RWPE1 (cell line): ENCODE measurements at places on chromosomes 7 and 10.

GRCh38 chr10:100743626-100744135 is 1.7 kb upstream of the PAX2 start:
- peak; percentile 54 for DNase-seq

- DNase-seq, result no peak
These were observed 51.5 kb downstream of the MAD1L1 start for GRCh38 chr7:2181077-2181854.

GRCh38 chr7:152351168-152351567 is 84.6 kb downstream of the KMT2C start:
- no peak for DNase-seq

DNA sequence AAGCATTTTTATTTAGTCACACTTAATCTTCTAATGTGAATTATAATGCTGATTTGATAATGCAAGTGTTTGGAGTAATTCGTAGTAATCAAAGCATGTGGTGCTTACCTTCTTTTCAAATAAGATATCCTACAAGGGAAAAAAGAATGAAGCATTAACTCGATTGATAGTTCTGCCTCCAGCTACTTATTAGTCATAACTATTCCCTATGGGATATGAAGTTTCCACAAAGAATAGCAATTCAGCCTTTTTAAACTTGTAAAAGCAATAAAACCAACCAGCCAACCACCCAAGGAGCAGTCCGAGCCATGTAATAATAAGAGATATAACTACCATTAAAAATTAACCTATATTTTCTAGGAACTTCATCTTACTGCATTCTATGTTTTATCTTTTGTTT is 11.6 kb downstream of the COL28A1 start:
- DNase-seq, result no peak

- no peak for DNase-seq
These were observed 22.9 kb downstream of the IKZF1 start for GRCh38 chr7:50327443-50327842.

GRCh38 chr7:32943252-32944030 is 13.8 kb upstream of the FKBP9 start:
- DNase-seq, result no peak

- DNase-seq, result peak; percentile 56
These were observed 119.0 kb upstream of the CACUL1 start for GRCh38 chr10:118873738-118874105.

GRCh38 chr10:124683814-124684213 is 60.4 kb downstream of the FAM53B start:
- DNase-seq, result no peak

DNA sequence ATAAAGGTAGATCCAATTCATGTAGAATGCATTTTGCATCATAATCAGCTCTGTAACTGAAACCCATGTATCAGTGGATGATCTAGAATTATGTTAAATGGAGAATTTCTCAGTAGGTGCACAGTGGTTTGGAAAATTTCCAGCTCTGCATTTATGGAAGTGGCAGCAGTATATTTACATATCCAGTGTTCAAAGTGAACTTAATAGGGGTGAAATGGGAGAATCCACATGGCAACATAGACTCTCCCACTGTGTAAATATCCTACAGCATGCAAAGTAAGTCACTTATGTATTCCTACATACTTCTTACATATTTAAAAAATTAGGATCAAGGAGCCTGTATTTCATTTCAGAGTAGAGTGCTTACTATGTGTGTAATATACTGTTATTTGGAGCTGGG is 35.3 kb downstream of the CDC14C start:
- no peak for DNase-seq

GRCh38 chr10:113853578-113854012 is 287 bp downstream of the DCLRE1A start:
- no peak for DNase-seq

GRCh38 chr7:101588131-101588935 is 40.8 kb downstream of the MYL10 start:
- DNase-seq, result no peak

DNA sequence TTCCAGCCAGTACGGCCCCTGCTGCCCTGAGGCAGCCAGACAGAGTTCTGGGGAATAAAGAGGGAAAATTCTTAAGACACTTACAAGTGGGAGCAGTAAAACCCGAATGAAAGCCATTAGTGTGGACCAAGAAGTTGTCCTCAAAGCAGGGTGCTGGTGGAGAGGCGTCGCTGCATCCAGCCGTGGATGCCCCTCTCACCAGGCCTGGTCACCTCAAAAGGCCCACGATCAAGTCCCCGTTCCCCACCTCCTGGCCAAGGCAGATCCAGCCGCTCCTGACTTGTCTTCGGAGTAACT is 656 bp downstream of the VSTM4 start:
- DNase-seq, result no peak

- peak; percentile 14 for DNase-seq
These were observed 11.6 kb downstream of the ZDHHC6 start for GRCh38 chr10:112434988-112435619.

DNA sequence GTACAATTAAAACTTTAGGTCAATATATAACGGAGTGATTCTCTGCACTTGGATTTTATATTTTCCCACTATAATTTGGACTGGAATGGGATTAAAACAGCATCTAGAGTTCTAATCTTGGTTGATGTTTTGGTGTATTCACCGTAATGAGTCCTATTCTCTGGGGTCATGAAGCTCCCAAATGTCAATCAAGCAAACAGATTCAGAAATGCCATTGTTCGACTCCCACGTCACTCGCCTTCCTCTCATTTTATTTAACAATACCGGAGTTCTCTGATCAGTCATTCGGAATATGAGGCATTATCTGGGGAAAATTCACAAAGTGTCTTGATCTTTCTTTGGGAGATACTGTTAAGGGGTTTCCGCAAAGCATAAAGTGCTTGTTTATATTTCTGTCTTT is 26.5 kb downstream of the SKIDA1 start:
- no peak for DNase-seq

DNA sequence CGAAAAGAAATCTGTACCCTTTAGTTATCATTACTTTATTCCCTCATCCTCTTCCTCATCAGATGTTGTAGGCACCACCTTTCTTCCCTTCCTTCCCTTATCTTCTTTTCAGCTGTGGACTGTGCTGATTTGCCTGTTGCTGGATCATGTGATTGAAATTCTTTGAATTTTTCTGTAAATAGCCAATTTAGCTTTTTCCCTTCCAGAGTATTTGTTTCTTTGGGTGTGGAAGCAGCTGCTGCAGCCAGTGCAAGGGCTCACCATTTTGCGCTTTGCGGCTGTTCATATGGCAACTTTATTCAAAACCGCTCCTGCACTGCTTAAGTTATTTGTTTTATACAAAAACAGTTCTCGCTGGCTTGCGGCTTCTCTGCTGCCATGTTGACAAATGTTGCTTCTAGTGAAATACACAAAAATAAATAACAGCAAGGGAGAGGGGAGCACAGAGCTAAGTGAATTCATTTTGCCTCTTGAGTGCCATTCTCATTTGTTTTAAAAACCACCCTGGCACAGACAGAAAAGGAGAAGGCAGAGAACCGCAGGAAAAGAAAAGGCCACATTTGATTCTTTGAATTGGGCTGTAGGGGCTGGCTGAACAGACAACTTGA is 151.2 kb downstream of the AUTS2 start:
- no peak for DNase-seq

- DNase-seq, result no peak
These were observed 35.5 kb upstream of the WAPL start for GRCh38 chr10:86556933-86557649.

DNA sequence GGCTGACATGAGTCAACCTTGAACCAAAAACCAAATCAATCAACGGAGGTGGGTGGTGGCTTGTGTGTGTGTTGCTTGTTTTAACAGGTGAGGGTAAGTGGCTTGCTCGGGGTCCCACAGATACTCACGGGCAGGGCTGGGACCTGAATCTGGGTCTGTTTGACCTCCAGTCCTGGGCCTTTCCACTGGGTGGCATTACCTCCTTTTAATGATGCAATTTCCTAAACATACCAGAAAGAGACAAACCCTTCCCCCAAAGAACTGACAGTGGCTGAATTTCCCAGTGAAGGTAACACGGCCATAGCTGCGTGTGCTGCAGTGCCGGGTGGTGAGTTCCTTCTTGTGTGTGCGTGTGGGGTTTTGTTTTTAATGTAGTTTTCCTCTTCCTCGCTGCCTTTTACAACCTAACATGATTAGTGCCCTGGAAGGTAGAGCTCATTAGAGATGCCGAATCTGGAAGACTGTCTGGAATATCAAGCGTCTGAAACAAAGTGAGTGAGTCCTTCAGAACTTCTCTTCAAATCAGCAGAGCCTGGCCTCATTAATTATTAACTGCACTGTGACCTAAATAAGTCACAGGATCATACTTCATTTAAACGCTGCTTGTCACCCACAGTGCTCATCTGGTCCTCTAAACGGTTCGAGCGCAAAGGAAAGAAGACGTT is 166.1 kb upstream of the TCERG1L start:
- peak; percentile 17 for DNase-seq

GRCh38 chr10:111199587-111199986 is 122.8 kb downstream of the ADRA2A start:
- DNase-seq, result no peak

GRCh38 chr10:127996586-127996985 is 89.7 kb downstream of the PTPRE start:
- no peak for DNase-seq

DNA sequence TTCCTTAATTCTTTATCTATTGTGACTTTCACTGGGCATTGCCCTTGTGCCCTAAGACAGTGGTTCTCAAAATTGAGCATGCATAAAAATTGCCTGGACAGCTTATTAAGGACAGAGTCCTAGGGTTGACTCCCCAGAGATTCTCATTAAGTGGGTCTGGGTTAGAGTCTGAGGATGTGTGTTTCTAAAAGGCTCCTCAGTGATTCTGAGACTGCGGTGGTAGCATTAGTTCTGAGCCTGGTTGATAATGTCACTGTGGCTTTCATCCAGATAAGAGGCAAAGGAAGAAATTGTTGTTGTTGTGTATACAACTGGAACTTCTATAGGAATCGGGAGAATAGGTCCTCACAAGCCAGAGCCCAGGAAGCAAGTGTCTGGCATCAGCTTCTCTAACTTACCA is 1.3 kb downstream of the IFIT2 start:
- DNase-seq, result no peak

DNA sequence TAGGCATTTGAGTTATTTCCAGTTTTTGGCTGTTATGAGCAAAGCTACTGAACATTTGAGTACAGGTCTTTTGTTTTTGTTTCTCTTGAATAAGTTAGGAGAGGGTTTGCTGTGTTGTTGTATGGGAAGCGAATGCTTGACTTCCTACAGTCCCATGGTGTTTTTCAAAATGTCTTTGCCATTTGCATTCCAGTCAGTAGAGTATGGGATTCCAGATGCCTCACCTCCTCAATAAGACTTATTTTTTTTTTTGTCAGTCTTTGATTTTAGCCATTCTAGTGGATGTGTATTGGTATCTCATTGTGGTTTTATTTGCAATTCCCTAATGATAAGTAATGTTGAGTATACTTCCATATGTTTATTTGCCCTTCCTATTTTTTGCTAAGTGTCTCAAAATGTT is 19.4 kb downstream of the CDK13 start:
- no peak for DNase-seq

DNA sequence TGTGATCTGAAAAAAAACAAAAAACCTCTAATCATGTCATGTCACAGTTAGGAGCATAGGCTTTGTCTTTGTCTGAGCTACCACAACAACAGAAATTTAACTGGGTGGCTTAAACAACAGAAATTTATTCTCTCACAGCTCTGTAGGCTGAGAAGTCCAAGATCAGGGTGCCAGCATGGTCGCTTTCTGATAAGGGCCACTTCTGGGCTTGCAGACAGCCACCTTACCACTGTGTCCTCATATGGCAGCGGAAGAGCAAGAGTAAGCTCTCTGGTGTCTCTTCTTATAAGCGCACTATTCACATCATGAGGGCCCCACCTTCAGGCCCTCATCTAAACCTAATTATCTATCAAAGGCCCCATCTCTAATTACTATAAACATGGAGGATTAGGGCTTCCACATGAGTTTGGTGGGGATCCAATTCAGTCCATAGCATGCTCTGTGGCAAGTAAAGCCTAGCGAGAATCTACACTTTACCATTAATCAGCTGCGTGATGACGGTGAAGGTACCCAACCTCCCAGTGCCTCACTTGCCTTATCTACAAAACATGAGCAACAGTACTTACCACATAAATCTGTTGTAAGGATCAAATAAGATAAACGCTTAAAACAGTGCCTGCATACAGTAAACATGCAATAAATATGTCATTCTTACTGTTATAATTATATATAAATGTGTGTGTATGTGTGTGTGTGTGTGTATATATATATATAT is 17.3 kb downstream of the ZNF438 start:
- no peak for DNase-seq

DNA sequence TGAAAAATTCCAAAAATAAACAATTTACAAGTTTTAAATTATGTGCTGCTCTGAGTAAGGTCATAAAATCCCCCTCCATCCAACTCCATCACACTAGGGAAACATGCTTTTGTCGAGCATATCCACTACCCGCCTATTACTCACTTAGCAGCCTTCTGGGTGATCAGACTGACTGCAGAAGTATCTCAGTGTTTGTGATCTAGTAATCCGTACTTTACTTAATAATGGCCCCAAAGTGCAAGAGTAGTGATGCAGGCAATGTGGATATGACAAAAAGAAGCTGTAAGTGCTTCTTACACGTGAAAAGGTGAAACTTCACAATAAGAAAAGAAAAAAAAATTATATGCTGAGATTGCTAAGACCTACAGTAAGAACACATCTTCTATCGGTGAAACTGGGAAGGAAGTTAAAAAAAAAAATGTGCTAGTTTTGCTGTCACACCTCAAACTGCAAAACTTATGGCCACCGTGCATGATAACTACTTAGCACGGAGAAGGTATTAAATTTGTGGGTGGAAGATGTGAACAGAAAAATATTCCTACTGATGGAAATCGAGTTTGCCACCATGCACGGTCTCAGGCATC is 43.2 kb downstream of the SEMA3C start:
- no peak for DNase-seq

GRCh38 chr7:130914554-130915294 is 180.7 kb upstream of the KLF14 start:
- no peak for DNase-seq

GRCh38 chr7:90910136-90910535 is 314.0 kb downstream of the CDK14 start:
- DNase-seq, result peak; percentile 9

DNA sequence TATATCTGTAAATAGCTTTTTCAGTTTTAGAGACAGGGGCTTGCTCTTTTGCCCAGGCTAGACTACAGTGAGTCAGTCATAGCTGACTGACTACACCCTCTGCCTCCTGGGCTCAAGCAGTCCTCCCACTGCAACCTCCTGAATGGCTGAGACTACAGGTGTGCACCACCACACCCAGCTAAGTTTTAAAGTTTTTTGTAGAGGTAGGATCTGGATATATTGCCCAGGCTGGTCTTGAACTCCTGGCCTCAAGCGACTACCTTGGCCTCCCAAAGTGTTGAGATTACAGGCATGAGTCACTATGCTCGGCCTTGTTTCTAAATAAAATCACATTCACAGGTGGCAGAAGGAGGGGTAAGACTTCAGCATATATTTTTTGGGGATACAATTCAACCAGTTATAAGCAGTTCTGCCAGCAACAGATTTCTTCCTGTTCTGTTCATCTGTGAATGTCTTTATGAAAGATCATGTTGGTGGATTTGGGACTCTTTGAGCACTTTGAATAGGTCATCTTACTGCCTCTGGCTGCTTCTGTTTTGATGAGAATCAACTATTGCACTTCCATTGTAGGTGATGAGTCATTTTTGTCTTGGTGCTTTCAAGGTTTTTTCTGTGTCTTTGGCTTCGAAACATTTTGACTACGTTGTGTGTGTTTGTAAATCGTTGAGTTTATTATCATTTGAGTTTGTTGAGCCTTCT is 15.7 kb downstream of the RBM33 start:
- DNase-seq, result no peak
